ENCODE measurements at places on chromosomes 2 and 18.
A peak's percentile ranks its signal among the peaks of the same experiment; 100 is the strongest.

GRCh38 chr18:7567474-7568425 lies 634 bp downstream of the PTPRM start:
- DNase-seq: peak; percentile 41

DNA sequence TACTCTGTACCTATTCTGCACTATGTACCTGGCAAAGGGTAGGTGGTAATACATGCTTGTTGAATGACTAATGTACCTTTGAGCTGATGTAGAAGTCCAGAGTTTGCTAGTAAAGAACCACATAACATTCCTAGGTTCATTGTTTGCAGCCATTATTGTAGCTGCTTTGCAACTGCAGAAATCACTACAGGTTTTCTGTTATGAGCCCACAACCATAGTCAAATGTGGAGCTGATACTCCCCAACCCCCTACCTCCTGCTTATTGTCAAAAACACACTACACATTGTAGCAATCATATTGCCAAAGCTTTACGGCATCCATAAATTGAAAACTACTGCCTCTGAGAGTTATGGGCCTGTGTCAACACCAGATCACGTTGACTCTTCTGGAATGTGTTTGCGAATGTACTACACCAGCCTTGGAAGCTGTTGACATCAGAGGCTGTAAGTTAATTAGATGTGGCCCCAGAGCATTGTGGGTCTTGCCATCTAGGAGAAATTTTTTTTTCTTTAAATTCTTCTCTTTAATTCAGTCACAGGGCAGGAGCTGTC lies 187.0 kb downstream of the AGPS start:
- DNase-seq: no peak

DNA sequence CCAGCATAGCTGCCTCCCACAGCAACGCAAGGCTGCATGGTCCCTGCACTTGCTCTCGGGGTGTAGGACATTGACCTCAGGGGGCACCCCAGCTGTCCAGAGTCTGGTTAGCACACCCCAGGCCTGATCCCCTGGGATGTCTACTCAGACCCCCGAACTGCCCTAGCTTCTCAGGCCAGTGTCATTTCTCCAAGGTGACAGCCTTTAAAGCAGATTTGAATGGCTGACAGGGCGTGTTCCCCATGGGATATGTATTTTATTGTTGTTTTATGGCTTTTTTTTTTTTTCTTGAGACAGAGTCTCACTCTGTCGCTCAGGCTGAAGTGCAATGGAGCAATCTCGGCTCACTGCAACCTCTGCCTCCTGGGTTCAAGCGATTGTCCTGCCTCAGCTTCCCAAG lies 40.8 kb upstream of the PTMA start:
- no peak for DNase-seq

- no peak for DNase-seq
Observed at GRCh38 chr2:237020090-237020489, 65.6 kb upstream of the COPS8 start.

- DNase-seq: no peak
Observed at GRCh38 chr2:70443078-70443465, 110.6 kb downstream of the TGFA start.

- no peak for DNase-seq
Observed at GRCh38 chr2:164151522-164151921, 415.7 kb upstream of the FIGN start.
